PC-3 (cell line): ENCODE measurements at places on chromosomes 12 and 14. TPM values are rescaled to one million over a fixed set of nuclear protein-coding genes. Genes with fewer than 3 reads are reported as not detected.

DNA sequence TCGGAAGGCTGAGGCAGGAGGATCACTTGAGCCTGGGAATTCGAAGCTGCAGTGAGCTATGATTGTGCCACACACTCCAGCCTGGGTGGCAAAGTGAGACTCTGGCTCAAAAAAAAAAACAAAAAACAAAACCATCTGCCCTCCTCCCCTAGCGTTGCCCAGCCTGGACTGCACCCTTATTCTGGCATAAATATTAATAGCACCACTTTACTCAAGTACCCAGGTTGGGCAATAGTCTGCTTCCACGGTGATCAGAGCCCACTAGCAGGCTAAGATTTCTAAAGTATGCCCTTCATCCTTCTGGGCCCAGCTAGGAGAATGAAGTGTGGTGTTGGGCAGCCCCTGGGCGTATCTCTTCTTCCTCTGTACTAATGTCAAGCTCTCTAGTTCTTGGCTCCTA is 33.3 kb downstream of the KCTD10 start:
- H3K27me3 ChIP-seq = no peaks in the 10 kb centered on the region
- peaks cover 23% of the 10 kb centered on the region for H3K4me1 ChIP-seq
- no peak overlapping the region for H3K4me3 ChIP-seq
- peaks cover 11% of the 10 kb centered on the region for H3K36me3 ChIP-seq
- DNase-seq = no peak

GRCh38 chr14:52119030-52119429 is 50.2 kb upstream of the NID2 start:
- H3K27ac ChIP-seq = no peak overlapping the region
- no peaks in the 10 kb centered on the region for H3K36me3 ChIP-seq
- DNase-seq = no peak
- no peaks in the 10 kb centered on the region for H3K27me3 ChIP-seq
- H3K4me3 ChIP-seq = no peak overlapping the region

GRCh38 chr14:86521031-86521730 is 991.2 kb downstream of the FLRT2 start:
- no peak for DNase-seq
- H3K27ac ChIP-seq = no peak overlapping the region
- H3K4me3 ChIP-seq = no peak overlapping the region
- H3K36me3 ChIP-seq = no peaks in the 10 kb centered on the region
- no peaks in the 10 kb centered on the region for H3K27me3 ChIP-seq

- DNase-seq = no peak
- H3K27ac ChIP-seq = no peak overlapping the region
- no peak overlapping the region for H3K4me3 ChIP-seq
- H3K4me1 ChIP-seq = no peaks in the 10 kb centered on the region
- no peaks in the 10 kb centered on the region; the same call in 1 of the 2 replicates for H3K36me3 ChIP-seq
Observed at GRCh38 chr12:24111086-24111485, 161.6 kb upstream of the SOX5 start.

- no peaks in the 10 kb centered on the region for H3K27me3 ChIP-seq
- H3K4me1 ChIP-seq = 0 out of 2 replicates have a peak, but pooled peaks cover 3% of the 10 kb centered on the region
- DNase-seq = no peak
- no peak overlapping the region for H3K4me3 ChIP-seq
- no peak overlapping the region for H3K27ac ChIP-seq
Observed at GRCh38 chr12:14828892-14829291, 14.4 kb downstream of the ART4 start.

DNA sequence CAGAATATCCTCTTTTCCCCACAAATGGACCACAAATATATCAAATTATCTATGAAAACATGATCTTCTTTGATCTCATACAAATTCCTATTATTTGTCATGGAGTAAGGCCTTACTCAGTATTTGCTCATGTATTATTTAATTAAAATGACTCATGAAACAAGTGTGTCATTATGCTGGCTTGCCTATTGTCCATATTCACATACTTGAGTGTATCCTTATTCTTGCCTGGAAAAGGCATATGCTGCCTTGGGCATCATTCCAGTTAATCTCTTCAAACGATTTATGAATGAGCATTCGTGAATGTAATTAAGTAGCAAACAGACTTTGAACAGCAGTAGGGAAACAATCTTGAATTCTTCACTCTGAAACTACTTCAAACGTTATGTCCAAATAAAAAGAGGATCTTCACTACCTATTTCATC is 22.6 kb upstream of the SNRPF start:
- H3K27me3 ChIP-seq = no peaks in the 10 kb centered on the region
- DNase-seq = peak; percentile 93
- peak overlapping the region; percentile 81 for H3K27ac ChIP-seq
- H3K4me1 ChIP-seq = peaks cover 31% of the 10 kb centered on the region

GRCh38 chr12:78959556-78959955 is 95.0 kb downstream of the SYT1 start:
- H3K4me1 ChIP-seq = peaks cover 13% of the 10 kb centered on the region
- DNase-seq = no peak
- no peak overlapping the region for H3K4me3 ChIP-seq
- no peaks in the 10 kb centered on the region for H3K27me3 ChIP-seq
- H3K36me3 ChIP-seq = no peaks in the 10 kb centered on the region
- no peak overlapping the region for H3K27ac ChIP-seq

DNA sequence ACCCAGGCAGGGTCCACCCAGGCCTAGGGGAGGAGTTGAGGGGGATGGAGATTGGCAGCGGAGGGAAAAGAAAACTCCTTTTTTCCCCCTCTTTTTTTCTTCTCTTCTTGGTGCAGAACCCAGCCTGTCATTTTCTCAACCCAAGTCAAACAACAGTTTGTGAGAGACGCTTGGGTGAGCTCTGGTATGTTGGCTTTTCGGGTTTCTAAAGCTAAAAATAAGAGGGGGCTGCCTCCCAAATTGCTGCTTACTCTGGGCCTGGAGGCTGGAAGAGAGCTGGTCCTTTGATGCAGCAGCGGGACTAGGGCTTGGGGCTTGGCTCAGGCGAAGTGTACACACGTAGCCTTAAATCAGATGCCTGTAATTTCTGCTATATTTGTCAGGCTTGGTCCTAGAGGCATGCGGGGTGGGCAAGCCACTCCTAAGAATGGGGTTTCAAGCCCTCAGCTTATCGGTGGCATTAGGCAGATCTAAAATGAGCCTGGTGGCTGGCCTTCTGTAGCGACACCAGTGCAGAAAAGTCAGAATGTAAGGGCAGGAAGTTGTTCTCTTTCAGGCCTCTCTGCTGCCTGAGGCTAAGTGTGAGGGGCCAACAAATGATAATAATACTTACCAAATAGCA is 816 bp upstream of the SLC8A3 start:
- no peaks in the 10 kb centered on the region for H3K36me3 ChIP-seq
- no peaks in the 10 kb centered on the region for H3K4me1 ChIP-seq

DNA sequence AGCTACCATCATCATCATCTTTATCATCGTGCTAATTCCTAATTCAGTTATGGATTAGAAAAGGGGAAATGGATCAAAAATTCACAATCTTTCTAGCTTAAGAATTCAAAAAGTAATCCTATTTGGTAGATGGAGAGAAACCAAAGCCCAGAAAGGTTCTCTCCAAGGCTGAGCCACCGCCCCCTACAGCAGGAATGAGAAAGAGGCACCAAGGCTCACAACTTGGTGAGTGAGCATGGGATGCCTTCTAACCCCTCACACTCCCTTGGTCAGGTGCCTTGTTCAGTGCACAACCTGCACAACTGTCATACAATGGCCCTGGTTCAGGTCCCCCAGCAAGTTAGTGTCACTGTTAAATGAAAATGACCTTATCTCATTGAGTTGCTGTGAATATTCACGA is 171.5 kb downstream of the ANO2 start:
- H3K4me1 ChIP-seq = no peaks in the 10 kb centered on the region
- no peak for DNase-seq
- no peaks in the 10 kb centered on the region for H3K27me3 ChIP-seq
- no peak overlapping the region for H3K4me3 ChIP-seq
- no peaks in the 10 kb centered on the region for H3K36me3 ChIP-seq
- no peak overlapping the region for H3K27ac ChIP-seq

The SDSL gene
- 14.0 and 19.9 TPM in 2 replicates for total RNA-seq

The MSI1 gene
- 0.12 TPM in 1 of 2 replicates, not detected in the other for total RNA-seq

The RPGRIP1 gene
- total RNA-seq = 0.33 TPM in 1 of 2 replicates, not detected in the other

The CLEC12A gene
- total RNA-seq = not detected in 2 replicates

The PTPRB gene
- 0.46 and 0.66 TPM in 2 replicates for total RNA-seq

The NFE2 gene
- total RNA-seq = 0.26 and 0.40 TPM in 2 replicates

The PPP4R4 gene
- 0.11 TPM in 1 of 2 replicates, not detected in the other for total RNA-seq
